ENCODE measurements at places on chromosomes 6 and 20. TPM values are rescaled to one million over a fixed set of nuclear protein-coding genes. Genes with fewer than 3 reads are reported as not detected.

GRCh38 chr20:35355372-35355771, 56.4 kb downstream of the UQCC1 start:
- DNase-seq, result no peak

DNA sequence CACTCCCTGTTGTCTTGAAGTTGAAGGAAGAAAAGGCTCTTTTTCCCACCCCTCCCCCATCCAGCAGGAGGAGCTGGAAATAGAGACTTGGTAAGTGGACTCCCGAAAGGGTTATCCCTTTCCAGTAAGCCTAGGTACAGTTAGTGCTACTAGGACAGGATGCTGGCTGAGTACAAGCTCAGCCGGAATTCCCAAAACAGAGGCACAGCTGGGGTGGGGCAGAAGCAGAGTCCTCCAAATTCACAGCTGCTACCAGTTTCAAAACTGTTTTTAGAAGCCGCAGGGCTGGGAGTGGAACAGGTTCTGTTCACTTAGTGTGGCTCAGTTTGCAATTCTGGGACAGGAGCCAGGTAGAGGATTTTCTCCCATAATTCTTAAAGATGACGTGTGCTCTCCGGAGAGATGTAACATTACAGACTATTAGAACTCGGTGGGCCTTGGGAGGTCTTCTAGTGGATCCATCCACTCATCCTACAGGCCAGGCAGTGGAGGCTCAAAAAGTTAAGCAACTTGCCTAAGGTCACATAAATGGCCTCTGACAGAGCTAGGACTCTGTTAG, 19.0 kb upstream of the UTRN start:
- DNase-seq, result peak; percentile 64

GRCh38 chr6:116562614-116563013, 8.7 kb upstream of the RWDD1 start:
- no peak for DNase-seq

The RSPH4A gene
- 0.31 TPM for total RNA-seq
